Skeletal muscle cell (primary cell): ENCODE measurements at places on chromosomes 12 and 14.

DNA sequence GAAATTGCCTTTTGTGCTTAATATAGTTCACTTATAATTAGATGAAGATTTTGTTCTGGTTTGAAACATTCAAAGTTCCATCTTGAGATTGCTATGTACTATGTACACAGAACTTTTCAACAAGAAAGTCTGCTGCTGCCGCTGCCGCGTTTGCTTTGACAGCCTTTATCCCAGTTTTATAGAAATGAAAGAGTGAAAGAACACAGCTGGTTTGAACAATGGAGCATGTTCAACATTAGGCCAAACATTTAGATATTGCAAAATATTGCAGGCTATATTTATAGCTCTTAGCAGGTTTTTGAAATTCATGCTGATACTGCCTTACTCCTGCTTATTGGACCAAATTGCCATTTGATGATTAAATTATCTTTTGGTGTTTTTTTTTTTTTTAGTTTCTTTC is 299.8 kb upstream of the PRKD1 start:
- DNase-seq, result no peak

- DNase-seq, result no peak
Measured at GRCh38 chr14:67641902-67642749, 22.4 kb downstream of the ARG2 start.

DNA sequence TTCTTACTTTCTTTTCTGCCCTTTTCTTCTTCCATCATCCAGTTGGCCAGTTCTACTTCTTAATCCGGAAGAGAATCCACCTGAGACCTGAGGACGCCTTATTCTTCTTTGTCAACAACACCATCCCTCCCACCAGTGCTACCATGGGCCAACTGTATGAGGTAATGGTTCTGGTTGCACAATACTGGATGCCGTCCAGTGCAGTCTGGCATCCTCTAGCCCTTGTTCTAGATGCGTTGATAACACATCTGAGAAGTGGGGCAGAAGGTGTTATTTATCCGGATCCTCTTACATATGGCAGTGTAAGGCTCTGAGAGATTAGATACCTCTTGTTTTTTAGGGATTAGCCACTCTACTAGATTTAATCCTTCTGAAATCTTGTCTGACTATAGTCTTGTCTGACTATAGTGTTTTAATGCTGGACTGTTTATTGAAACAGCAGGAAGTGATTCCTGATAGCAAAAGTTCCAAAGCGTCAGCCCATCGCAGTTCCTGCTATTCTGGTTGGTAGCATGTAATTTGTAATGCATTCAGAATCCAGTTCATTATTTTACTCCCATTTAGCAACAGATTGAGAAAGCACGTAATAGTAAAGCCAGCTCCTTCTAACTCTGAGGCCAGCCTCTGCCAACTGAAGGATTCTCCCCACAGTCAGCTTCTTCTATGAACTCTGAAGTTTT is 7.9 kb downstream of the GABARAPL1 start:
- peak; percentile 36 for DNase-seq

DNA sequence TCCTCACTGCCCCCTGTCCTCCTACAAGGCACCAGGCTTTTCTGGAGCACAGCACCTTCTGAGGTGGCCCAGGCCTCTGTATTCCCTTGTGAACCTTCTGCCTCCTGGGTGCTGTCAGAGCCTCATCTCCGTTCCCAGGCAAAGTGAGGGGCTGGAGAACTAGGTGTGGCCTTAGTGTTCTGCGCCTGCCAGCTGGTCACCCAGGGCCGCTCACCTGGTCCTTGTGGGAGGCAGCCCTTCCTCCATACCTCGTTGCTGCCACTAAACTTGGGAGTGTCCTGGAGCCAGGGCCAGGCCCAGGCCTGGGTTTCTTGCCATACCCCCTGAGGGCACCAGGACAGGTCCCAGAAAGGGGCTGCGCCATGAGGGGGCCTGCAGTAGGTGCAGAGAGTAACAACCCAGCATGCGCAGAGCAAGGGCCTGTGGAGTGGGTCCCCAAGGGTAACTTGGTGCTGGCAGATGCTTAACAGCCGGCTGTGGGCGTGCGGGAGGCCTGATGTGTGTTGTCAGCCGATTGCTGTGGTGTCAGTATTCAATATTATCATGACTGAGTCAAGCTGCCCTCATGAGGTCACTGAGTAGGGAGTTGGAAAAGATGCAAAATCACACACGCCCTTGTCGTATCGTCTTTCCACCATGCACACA is 17.1 kb downstream of the OTUB2 start:
- no peak for DNase-seq

- DNase-seq, result no peak
Measured at GRCh38 chr12:96892104-96892503, 15.0 kb upstream of the NEDD1 start.

- DNase-seq, result no peak
Measured at GRCh38 chr12:101697930-101698799, 725 bp downstream of the CHPT1 start.

DNA sequence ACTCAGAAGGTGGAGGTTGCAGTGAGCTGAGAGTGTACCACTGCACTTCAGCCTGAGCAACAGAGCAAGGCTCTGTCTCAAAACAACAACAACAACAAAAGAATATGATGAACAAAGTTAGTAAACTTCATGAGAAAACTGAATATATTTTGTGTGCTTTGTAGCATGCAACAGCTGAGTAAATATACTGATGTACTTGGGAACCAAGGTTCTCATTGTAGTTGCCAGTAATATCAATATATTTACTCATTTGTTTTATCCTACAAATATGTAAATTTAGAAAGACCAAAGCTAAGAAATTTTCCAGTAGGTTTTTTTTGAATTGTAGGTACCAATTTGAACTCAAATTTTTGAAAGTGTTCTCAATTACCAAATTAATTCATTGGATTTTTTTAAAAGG is 127.2 kb downstream of the IPO8 start:
- DNase-seq, result no peak

DNA sequence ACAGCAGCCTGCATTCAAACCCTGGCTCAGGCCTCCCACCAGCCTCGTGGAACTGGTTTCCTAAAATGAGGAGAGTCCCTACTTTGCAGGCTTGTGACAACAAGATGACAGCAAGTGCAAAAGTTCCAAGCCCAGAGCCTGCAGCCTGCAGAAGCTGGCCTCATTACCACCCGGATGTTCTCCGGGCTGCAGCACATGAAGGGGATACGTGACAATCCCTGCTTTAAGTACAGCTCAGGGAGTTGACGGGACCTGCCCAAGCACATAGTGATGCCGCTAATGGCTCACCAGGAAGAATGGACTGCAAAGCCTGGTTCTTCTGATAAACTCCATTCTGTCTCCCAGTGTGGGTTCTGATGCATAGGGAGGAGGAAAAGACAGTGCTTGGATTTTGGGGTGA is 15.0 kb downstream of the SSH1 start:
- no peak for DNase-seq

DNA sequence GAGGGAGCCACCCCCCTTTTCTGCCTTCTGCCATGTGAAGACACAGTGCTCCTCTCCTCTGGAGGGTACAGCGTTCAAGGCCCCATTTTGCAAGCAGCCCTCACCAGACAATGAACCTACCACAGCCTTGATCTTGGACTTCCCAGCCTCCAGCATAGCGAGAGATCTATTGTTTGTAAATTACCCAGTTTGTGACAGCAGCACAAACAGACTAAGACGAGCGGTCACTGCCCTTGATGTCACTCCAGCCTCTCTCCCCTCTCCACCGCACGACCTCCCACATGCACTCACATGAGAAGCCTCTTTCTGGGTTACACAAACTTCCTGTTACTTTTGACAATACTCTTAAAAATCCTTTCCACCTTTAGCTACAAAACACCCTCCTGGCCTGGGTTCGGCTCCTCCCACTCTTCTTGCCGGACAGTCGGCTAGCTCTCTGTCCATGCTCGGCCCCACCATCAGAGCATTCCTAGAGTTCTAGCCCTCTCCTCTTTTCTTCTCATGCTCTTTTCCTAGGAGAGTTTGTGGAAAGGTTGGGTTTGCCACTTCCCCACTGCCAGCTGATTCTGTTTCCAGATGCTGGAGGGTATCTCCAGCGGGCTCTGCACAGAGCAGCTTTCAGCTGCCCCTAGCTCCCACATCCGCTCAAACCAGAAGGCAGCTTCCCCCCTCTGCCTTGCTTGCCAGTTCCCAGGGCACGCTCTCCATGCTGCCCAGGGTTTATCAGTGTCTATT is 124.3 kb downstream of the FOXN3 start:
- no peak for DNase-seq
